ENCODE measurements at places on chromosomes 1 and 21.

DNA sequence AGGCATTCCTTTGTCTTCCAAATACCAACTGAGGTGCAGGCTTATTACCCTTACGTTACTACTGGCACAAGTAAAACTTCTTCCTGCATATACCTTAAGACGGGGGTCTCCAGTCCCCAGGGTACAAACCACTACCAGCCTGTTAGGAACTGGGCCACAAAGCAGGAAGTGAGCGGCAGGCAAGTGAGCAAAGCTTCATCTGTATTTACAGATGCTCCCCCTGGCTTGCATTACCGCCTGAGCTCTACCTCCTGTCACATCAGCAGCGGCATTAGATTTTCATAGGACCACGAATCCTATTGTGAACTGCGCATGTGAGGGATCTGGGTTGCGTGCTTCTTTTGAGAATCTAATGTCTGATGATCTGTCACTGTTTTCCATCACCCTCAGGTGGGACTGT, 113.1 kb downstream of the SLC45A1 start:
- no peak for DNase-seq

DNA sequence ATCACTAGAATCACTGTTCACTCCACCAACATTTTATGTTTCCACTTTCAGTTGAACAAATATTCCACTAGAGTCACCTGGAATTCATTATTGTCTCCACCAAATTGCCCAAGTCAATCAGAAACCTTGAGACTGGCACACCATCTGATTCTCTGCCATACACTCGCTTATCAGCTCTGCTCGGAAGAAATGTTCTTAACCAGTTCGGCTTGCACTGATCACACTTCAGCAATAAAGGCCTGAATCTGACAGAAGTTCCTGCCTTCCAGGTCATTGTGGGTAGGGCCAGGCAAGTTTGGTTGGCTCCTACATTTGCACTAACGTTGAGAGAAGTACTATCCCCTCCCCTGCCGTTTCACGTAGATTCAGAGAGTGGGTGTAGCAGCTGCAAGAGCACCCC, 10.0 kb downstream of the TPM3 start:
- no peak for DNase-seq

- no peak for DNase-seq
Observed at GRCh38 chr21:36451506-36451905, 28.4 kb downstream of the CLDN14 start.

- DNase-seq: no peak
Observed at GRCh38 chr1:1390675-1391074, 8.5 kb downstream of the CCNL2 start.

DNA sequence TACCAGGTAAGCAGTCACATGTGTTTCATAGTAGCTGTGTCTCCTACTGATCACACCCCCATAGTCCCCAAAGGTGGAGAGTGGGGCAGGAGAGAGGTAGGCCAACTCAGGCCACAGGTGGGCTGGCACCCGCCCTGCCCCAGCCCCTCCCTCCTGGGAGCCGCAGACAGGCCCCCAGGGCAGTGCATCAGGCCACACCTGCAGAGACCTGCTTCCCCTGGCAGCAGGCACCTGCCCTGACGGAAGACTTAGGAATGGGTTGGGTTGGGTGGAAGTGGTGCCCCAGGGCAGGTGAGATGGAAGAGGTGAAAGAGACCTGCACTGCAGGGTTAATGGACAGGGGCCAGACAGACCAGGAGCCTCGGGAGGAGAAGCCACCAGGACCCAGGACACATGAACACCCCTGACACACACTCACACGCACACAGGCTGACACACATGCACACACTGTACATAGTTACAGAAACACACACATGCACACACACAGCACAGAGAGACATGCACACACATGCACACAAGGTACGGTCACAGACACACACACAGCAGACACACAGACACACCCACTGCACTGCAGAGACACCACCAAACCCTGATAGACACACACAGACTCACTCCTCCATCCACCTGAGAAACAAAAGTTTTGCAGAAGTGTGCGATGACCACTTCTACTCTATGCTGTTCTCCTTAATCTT, 1.7 kb upstream of the COL18A1 start:
- DNase-seq: no peak

- DNase-seq: no peak
Observed at GRCh38 chr1:224781800-224782199, 147.7 kb upstream of the DNAH14 start.

DNA sequence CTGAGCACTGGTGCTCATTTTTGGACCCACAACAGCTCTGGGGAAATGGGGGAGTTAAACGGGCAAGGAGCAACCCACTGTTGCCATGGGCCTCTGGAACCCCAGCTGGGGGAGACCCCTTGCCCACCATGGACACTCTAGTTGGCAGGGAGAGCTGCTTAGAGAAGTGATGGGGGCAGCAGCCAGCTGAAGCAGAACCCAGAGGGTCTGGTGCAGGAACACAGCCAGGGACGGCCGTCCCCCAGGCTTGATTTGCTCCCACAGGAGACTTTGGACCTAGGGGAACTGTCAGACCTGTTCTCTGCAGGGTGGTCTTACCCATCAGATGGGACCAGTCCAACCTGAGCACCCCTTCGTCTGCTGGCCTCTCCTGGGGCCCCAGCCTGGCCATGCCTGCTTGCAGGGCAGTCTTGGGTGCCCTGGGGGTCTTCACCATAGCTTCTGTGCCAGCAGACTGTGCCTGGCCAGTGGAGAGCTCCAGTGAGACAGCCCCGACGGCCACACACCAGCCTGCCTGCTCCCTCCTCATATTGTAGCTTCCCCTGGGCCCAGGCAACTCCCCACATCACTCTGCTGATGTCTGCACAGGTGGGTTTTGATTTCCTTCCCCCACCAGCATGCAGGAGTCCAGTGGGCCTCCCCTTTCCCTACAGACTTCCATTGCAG, 11.3 kb downstream of the SPATC1L start:
- no peak for DNase-seq

DNA sequence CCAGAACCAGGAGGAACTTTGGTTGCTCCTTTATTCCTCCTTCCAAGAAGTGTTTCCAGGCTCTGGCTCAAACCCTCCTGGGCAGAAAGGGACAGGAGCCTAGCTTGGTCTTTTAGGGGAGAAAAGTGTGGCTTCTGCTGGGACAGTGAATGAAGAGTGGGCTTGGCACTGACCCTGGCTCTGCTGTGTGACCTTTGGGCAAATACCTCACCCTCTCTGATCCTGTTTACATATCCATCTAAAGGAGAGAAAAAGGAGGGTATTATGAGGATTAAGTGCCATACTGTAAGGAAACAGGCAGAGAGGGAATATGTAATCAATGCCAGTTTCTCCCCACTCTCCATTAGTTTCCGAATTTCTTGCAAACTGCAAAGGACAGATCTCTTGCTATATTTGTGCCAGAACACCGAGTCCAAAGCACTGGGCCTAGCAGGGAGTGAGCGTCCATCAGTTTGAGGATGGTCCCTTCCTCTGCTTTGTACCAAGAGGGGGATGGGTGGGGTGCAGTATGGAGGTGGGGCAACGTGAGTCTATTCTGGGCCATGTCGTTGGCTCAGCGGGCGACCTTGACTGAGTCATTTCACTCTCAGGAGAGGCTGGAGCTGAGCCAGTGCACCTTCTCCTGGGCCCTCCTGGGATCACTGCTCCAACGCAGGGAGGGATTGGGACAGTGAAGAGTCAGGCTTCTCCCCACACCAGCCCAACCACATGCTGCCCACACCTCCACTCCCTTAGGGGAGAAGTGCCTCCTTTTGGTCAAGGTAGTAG, 38.4 kb downstream of the IGSF21 start:
- no peak for DNase-seq

DNA sequence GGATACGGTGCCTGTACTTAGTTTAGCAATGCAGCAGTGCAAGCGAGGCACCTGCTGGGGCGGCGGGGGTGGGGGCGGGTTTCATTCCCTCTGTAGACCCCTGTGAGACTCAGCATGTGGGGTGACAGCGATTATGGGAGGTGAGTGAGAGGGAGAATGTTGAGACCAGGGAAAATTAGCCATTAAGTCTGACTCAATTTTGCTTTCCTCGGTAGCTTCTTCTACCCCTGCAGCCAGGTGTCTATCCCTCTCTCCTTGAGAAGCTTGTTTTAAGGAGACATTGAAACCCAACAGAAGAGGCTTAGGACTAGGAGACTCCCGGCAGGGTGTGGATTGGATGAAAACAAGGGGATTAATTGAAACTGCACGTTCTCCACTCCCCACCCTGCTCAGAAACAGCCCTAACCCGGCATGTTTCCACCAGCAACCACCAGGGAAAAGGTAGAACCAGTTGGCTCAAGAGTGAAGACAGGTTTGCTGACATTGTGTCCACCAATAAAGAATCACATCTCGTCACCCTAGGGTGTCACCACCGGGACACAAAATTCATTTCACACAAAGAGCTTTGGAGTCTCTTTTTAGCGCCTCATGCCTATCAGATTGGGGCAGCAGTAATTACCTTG, 20.6 kb upstream of the ATF3 start:
- no peak for DNase-seq

DNA sequence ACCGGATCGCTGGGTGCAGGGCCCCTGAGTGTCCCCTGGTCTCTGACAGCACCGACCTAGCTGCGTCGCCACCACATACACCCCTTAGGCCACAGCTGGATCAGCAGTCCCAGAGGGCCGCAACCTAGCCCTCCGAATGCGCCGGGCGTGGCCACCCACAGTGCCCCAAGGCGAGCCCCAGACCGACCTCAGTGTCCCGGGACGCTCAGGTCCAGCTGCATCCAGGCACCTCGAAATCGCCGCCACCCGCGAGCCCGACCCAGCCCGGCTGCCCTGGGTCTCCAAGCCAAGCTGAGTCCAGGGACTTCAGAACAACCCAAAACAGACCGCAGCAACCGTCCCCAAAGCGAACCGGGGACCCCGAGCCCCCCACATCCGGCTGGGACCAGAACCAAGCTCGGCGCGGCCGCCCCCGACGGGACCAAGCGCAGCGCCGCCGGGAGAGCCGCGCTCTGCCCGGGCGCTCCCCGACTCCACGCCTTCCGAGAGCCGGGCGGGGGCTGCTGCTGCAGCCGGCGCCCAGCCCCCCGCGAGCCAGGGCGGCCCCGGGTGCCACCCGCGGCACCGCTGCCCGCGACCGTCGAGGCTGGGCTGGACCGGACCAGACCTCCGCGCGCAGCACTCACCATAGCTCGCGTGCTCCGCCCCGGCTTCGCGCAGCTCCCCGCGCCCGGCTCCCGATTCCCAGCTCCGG, 54.6 kb upstream of the ECE1 start:
- DNase-seq: no peak

DNA sequence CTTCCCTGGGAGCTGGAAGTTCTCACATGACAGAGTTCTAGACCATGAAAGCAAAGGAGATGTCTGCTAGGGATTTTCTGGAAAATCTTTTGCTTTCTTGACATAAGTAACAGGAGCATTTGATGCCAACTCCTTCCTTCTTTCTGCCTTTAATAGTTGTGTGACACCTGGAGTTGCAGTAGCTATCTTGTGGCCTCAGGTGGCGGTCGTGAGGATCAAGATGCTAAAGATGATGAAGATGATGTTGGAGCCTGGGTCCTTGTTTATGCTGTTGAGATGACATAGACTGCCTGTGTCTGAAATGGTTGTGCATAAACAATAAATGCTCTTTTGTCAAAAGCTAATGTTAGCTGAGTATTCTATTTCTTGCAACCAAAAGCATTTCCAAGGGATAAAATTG, 32.7 kb upstream of the KIRREL1 start:
- no peak for DNase-seq

DNA sequence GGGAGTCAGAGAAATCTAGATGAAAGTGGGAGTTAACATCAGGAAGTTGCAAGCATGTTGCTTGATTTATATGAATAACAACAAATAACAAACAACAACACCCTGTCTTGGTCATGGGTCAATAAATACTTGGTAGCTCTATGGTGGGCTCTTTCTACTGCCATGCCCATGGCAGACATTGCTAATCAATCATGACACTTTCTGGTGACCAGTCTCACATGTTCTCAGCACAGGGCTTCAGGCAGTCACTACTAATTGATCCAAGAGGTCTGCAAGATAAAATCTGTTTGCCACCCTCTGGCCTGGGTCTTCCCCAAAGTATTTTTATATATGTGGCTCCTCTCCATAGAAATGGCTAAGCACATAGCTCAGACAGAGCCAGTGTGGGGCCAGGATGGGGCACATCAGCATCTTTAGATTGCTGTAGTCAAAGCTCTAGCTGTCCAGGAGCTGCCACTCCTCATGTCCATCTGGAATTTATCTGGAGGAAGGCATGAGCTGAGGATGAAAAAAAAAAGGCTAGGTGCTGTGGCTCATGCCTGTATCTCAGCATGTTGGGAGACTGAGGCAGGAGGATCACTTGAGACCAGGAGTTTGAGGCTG, 51.2 kb downstream of the STUM start:
- DNase-seq: no peak

GRCh38 chr1:232909752-232910151, 40.7 kb upstream of the NTPCR start:
- no peak for DNase-seq

- DNase-seq: no peak
Observed at GRCh38 chr1:37152491-37152890, 118.2 kb upstream of the GRIK3 start.

DNA sequence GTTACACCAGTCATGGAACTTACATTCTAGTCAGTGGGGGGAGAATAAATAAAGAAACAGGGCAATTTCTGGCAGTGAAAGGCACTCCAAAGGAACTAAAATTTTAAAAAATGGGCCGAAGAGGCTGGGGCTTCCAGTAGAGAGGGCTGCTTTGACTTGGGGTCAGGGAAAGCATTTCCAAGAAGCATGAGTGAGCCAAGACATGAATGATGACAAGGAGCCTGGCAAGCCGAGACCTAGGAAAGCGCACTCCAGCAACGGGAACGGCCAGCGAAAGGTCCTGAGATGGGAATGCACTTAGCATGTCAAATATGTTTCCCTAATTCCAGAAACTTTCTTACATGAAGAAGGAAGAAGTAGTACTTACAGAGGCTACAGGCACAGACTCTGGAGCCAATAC, 95.4 kb upstream of the NGF start:
- DNase-seq: no peak

GRCh38 chr1:196059210-196059609, 549.0 kb downstream of the KCNT2 start:
- DNase-seq: no peak

DNA sequence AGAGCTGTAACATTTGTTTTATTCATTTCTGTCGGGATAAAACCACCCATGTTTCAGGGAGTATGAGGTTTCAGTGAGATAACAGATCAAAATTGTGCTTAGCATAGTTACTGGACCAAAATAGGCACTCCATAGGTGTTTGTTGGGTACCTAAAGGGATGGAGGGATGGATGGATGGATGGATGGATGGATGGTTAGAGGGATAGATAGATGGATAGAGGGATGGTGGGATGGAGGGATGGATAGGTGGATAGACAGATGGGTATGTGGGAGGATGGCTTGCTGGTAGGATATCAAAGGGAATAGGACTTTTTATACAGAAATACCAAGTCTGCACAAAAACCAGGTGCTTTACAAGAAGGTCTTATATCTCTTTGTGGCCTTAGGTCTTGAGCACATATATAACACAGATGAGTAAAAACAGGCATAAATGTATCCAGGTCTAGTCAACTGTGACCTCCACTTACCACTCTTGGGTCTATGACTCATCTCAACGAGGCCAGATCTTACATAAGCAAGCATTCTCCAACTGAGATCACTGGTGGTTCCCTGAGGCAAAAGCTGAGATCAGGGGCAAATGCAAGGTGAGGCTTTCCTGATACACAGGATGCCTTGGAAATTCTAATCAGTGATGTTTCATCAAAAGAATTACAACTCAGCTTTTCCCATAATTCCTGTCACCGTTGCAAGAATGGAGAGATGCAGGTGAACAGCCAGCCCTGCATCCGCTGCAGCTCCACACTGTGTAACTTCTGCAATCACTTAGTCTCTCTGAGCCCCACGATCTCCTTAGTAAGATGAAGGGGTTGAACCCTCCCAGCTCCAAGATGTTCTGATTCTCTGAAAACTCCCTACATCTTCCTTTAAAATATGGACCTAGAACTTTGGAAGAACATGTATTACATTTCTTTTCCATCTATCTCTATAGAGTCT, 32.0 kb downstream of the PTAFR start:
- DNase-seq: peak; percentile 34

Measured in HS-5 (cell line).